HepG2 (cell line): ENCODE measurements at places on chromosomes 16 and 17. TPM values are rescaled to one million over a fixed set of nuclear protein-coding genes. Genes with fewer than 3 reads are reported as not detected.

NKD1 gene
- 86.1 and 121 TPM in 2 replicates for polyA plus RNA-seq

C16orf54 gene
- not detected in 2 replicates for polyA plus RNA-seq

DNAAF1 gene
- 0.07 TPM in 1 of 2 replicates, not detected in the other for polyA plus RNA-seq

HOXB2 gene
- polyA plus RNA-seq: not detected in 2 replicates

CCL5 gene
- 0.25 and 0.29 TPM in 2 replicates for polyA plus RNA-seq

KCNH4 gene
- polyA plus RNA-seq: 0.01 and 0.04 TPM in 2 replicates

KRTAP3-3 gene
- polyA plus RNA-seq: not detected in 2 replicates

METTL2A gene
- 14.1 and 15.6 TPM in 2 replicates for polyA plus RNA-seq

CDH3 gene
- polyA plus RNA-seq: 0.11 and 0.57 TPM in 2 replicates

VAT1L gene
- polyA plus RNA-seq: not detected in 2 replicates

ITGAD gene
- not detected in 2 replicates for polyA plus RNA-seq

CCDC182 gene
- not detected in 2 replicates for polyA plus RNA-seq

NPB gene
- polyA plus RNA-seq: 0.11 and 0.22 TPM in 2 replicates

PDE6G gene
- 4.9 and 6.7 TPM in 2 replicates for polyA plus RNA-seq

TBX4 gene
- 0.11 and 0.17 TPM in 2 replicates for polyA plus RNA-seq

METRN gene
- polyA plus RNA-seq: 25.5 and 34.0 TPM in 2 replicates

EIF1 gene
- polyA plus RNA-seq: 388 and 517 TPM in 2 replicates

CPPED1 gene
- 62.5 and 71.3 TPM in 2 replicates for polyA plus RNA-seq

CD68 gene
- 104 and 124 TPM in 2 replicates for polyA plus RNA-seq

TP53TG3 gene
- polyA plus RNA-seq: not detected in 2 replicates

TNFRSF13B gene
- polyA plus RNA-seq: not detected in 2 replicates

KRTAP4-6 gene
- not detected in 2 replicates for polyA plus RNA-seq

SCIMP gene
- polyA plus RNA-seq: not detected in 2 replicates

CHRNE gene
- 0.59 and 1.3 TPM in 2 replicates for polyA plus RNA-seq

ZNF668 gene
- 3.8 and 4.0 TPM in 2 replicates for polyA plus RNA-seq

TTLL6 gene
- 0.08 and 0.25 TPM in 2 replicates for polyA plus RNA-seq

OTOP3 gene
- not detected in 2 replicates for polyA plus RNA-seq

TAC4 gene
- polyA plus RNA-seq: not detected in 2 replicates

CACNB1 gene
- 1.5 and 2.9 TPM in 2 replicates for polyA plus RNA-seq

SEZ6L2 gene
- polyA plus RNA-seq: 16.9 and 30.7 TPM in 2 replicates

UBN1 gene
- 10.6 TPM in 2 replicates for polyA plus RNA-seq

ADORA2B gene
- polyA plus RNA-seq: 18.2 and 20.0 TPM in 2 replicates

NECAB2 gene
- 0.21 TPM in 1 of 2 replicates, not detected in the other for polyA plus RNA-seq

SCARF1 gene
- polyA plus RNA-seq: 0.71 and 0.72 TPM in 2 replicates

CFAP97D1 gene
- not detected in 2 replicates for polyA plus RNA-seq
